ENCODE measurements at places on chromosomes 2 and 18. TPM values are rescaled to one million over a fixed set of nuclear protein-coding genes. Genes with fewer than 3 reads are reported as not detected.

Gene NEURL3
- 0.34 TPM for total RNA-seq

Gene FAM98A
- 35.5 TPM for total RNA-seq

Gene SH3RF3
- 18.1 TPM for total RNA-seq

Gene POTEJ
- not detected for total RNA-seq

Gene ATOH8
- total RNA-seq: 15.4 TPM

Gene GNAL
- total RNA-seq: 0.05 TPM

Gene IL1B
- total RNA-seq: 4.1 TPM

Gene C2orf80
- not detected for total RNA-seq

Gene STPG4
- 0.33 TPM for total RNA-seq

Gene LBX2
- total RNA-seq: 4.3 TPM

Gene GLI2
- total RNA-seq: 0.39 TPM

Gene ALPI
- not detected for total RNA-seq

Gene KCNK3
- not detected for total RNA-seq

Gene MC4R
- total RNA-seq: not detected

Gene BOLL
- total RNA-seq: not detected

Gene SERPINB10
- total RNA-seq: 3.4 TPM

Gene MBD1
- total RNA-seq: 54.0 TPM

Gene DOCK10
- 6.3 TPM for total RNA-seq

Gene HTR2B
- 0.64 TPM for total RNA-seq

Gene MAPK4
- total RNA-seq: not detected

Gene SMAD4
- 76.5 TPM for total RNA-seq

Gene C2orf68
- 7.9 TPM for total RNA-seq

Gene GAD1
- not detected for total RNA-seq

Gene MYO5B
- 2.1 TPM for total RNA-seq

Gene WDR7
- 11.9 TPM for total RNA-seq

Gene NT5DC4
- not detected for total RNA-seq

Gene BCL2
- total RNA-seq: 0.27 TPM

Gene EFEMP1
- 1,504 TPM for total RNA-seq

Gene AQP4
- total RNA-seq: not detected

Gene NDUFS1
- 103 TPM for total RNA-seq

Gene TMEM163
- total RNA-seq: 0.44 TPM

Gene ZEB2
- total RNA-seq: 9.7 TPM

Gene CELF4
- not detected for total RNA-seq

Gene EPAS1
- total RNA-seq: 318 TPM

Gene FAM117B
- total RNA-seq: 1.2 TPM

Gene UGT1A10
- not detected for total RNA-seq

Gene SERPINB11
- total RNA-seq: not detected

Gene ARHGAP28
- 2.1 TPM for total RNA-seq

Gene RESP18
- not detected for total RNA-seq

Gene HRH4
- total RNA-seq: not detected

Gene KIAA2012
- total RNA-seq: not detected

Gene ST3GAL5
- total RNA-seq: 10.7 TPM

Gene CYS1
- total RNA-seq: not detected

Gene CDH20
- total RNA-seq: 0.07 TPM

Gene FAM110C
- not detected for total RNA-seq
